Astrocyte of the cerebellum (primary cell): ENCODE measurements at places on chromosomes 4 and X.

DNA sequence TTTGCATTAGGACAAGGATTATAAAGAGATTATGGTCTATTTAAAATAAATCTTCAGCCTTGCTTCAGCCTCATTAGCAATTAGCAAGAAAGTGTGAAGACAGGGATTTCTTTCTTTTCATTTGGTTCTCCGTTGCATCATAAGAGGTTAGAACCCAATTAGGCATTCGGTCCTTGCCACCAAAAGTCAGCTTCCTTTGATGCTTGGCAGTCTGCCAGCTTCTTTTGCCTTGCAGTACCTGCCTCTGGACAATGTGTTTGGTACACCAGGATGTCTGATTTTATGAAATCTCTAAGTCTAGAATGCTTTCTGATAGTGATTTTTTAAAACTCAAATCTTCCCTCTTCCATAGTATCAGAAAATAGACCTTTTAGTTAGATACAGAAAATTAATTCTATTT is 12.4 kb downstream of the SMIM20 start:
- DNase-seq: no peak

- DNase-seq: no peak
Observed at GRCh38 chr4:68152411-68152810, 22.7 kb upstream of the TMPRSS11F start.

GRCh38 chr4:128718768-128719167 is 90.7 kb upstream of the JADE1 start:
- DNase-seq: peak; percentile 42

DNA sequence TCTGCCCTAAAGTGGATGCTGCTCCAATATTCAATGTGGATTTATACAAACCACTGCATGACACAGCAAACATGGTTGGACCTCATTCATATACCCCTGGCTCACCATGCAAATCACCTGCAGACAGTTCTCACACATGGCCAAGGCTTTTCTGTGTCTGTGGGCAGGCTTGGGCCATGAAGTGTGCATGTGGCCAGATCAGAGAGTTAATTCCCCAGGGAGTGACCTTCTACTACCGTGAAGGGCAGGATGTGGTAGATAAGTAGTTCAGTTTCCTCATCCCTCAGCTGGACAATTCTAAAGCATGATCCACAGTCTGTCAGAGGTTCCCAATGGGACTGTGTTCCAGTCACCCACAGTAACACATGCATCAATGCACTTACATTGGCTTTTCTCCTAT is 24.6 kb upstream of the BCLAF3 start:
- no peak for DNase-seq

DNA sequence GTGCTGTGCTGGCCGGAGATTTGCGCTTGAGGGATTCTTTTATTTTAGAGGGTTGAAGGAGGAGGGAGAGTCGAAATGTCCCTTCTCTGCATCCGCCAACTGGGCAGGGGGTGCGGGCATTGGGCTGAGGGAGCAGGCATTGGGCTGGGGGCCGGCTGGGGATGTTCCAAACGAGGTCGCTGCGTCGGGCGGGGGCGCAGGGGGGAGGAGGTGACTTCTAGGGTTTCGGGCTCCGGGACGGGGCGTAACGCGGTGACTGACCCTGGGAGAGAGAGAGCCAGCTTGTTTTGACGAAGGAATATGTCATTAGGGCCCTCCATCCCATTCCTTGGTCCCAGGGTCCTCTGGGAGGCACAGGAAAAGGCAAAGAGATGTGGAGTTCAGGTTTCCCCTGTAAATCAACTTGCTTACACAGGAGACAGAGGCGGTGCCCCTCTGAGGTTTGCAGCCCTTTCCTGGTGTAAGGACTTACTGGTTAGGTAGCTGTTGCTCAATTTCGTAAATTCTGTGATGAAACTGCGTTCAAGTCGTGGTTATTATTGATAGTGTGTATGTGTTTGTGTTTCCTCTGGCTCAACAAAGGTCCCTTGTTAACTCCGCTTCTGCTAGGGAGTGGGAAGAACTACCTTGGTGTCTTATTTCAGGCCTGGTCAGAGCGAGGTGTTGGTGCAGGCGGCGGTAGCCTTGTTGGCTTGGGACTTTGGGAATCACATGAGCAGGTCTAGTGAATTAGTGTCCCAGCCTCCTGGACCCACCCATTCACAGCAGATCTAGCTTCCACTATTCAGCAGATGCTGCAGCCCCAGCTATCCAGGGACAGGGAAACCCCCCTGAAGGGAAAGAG is 716 bp downstream of the FHIP1A start:
- no peak for DNase-seq

- DNase-seq: no peak
Observed at GRCh38 chrX:12874581-12874980, 7.7 kb downstream of the TLR7 start.

- DNase-seq: no peak
Observed at GRCh38 chr4:1792832-1793495, at the start of gene FGFR3. FGFR3 (plus strand) TSS chr4:1793293; CDS start chr4:1793935, 642 bp downstream.
